ENCODE measurements at places on chromosomes 11 and 22.
A peak's percentile ranks its signal among the peaks of the same experiment; 100 is the strongest.

GRCh38 chr11:111966678-111967077, 29.5 kb downstream of the DIXDC1 start:
- DNase-seq, result no peak

- no peak for DNase-seq
Measured at GRCh38 chr22:24810043-24810749, 4.2 kb downstream of the SGSM1 start.

DNA sequence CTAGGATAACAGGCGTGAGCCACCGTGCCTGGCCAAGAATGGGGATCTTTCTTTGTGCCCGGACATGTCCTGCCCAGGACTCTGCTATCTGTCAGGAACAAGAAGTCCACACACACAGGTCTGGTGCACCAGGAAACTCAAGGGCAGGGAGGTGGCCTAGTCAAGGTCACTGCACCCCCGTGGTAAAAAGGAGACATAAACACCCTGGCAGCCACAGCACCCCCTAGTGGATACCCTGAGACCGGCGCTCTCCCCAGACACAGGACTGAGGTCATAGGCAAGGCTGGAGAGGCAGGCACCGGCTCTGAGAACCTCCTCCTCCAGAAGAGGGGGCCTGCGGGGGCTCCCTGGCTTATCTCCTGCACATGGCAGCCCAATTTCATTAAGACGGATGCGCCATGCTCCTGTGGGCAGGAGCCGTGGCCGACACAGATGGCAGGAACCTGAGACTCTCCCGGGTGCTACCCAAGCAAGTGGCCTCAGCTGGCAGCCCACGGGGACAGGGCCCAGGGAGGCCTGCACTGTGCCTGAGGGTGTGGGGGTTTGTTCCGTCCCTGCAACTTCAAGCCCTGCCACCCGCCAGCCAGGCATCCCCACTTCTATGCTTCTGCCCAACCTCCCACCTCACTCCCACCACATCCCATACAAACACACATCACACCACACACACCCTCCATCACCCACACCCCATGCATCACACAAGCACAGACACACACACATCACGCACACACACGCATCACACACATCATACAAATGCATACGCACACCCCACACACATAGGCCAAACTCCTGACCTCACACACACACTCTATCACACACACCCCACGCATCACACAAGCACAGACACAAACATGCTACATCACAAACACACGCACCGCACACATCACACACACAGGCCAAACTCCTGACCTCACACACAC, 19.6 kb downstream of the MACROD1 start:
- peak; percentile 65 for DNase-seq

DNA sequence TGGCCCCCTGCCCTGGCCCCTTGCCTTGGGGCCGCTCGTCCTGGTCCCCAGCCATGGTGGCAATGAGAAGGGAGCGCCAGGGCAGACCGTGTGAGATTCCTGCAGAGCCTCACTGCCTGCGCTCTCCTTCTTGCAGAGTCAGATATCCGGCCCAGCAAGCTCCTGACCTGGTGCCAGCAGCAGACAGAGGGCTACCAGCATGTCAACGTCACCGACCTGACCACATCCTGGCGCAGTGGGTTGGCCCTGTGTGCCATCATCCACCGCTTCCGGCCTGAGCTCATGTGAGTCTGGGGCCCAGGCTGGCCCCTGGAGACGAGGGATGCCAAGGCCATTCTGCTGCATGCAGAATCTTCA, 114.1 kb downstream of the MICAL2 start:
- peak; percentile 87 for DNase-seq

DNA sequence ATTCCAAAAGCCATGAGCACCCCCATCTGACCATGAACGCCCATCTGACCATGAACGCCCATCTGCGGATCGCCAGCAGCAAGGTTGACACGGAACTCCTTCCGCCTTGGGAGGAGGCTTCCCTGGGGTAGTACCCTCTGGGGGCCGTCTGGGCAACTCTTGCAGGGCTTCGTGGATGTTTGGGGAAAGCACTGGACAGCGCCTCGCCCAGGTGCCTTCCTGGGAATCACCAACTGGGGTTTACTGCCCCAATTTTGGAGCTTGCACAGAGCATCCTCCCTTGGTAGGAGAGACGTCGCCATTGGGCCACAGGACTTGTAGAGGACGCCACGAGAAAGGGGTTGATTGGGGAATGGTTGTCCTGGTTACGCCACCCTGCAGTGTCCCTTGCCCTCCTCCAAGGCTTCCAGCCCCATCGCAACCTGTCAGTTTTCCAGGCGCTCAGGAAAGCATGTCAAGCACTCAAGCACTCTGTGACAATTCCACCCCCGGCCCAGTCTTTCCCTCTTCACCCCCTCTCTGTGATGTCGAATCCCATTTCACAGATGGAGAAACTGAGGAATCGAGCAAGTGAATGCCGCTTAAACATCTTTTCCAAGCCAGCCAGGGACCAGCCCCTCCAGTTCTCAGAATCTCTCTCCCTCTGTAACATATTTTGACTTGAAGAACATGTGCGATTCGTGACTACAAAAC, 914 bp upstream of the PRDM11 start:
- no peak for DNase-seq

- DNase-seq, result no peak
Measured at GRCh38 chr22:37519268-37520195, at the start of gene CARD10. Gene CARD10 (minus strand): TSS chr22:37519415. CDS start chr22:37519200, 215 bp downstream.

GRCh38 chr11:17489751-17490150, 13.1 kb upstream of the ABCC8 start:
- DNase-seq, result no peak

DNA sequence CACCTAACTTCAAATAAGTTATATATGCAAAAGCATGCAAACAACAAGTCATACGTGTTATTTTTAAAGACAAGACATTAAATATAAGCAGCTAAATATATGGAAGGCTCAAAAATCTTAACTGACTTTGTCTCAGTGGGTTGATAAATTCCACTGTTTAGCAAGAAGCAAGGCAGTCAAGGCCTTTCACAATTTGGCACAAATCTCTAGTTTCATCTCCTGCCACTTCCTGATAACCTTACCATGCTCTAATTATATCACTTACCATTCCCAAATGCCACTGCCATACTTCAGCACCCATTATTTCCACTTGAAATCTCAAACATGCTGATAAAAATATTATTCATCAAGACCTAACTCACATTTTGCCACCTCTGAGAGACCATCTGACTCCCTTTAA, 24.8 kb downstream of the DCUN1D5 start:
- no peak for DNase-seq

All from stimulated activated CD4-positive, alpha-beta T cell treated with anti-CD3 and anti-CD28 coated beads, Interleukin-4, amount 100 ng/mL, for 24 hours (primary cell).